H9 (cell line): ENCODE measurements at places on chromosomes 3 and 15. TPM values are rescaled to one million over a fixed set of nuclear protein-coding genes. Genes with fewer than 3 reads are reported as not detected.

AADAC gene
- not detected in 2 replicates for total RNA-seq

THAP10 gene
- total RNA-seq, result 2.5 and 3.7 TPM in 2 replicates

DNA sequence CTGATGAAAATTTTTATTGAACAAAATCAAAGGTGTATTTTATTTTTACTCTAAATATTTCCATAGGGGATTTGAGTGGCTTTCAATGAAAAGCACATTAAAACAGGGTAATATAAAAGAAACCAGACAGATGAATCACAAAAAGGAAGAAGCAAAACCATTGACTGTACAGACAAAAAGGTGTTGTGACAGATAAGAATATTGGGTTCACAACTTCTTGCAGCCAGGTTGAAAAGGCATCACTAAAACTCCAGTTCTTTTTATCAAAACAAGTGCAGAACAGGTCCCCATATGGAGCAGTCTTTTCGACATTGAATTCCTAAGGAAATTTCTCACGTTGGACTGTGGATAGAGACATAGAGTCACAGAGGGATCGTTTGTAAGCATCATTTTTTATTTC lies 53.8 kb downstream of the AGTR1 start:
- no peak for DNase-seq

AADACL2 gene
- total RNA-seq, result not detected in 2 replicates

CLDN18 gene
- not detected in 2 replicates for total RNA-seq
